ENCODE measurements at places on chromosomes 7 and 10. TPM values are rescaled to one million over a fixed set of nuclear protein-coding genes. Genes with fewer than 3 reads are reported as not detected.

The ANK3 gene
- 7.2 TPM for total RNA-seq

The TRPV5 gene
- total RNA-seq = not detected

The SPDYE11 gene
- total RNA-seq = not detected

The ZNF680 gene
- 12.9 TPM for total RNA-seq

The AKR1C4 gene
- total RNA-seq = not detected

The GNAT3 gene
- not detected for total RNA-seq

The BMPER gene
- total RNA-seq = 5.0 TPM

The SNCG gene
- 7.5 TPM for total RNA-seq

The GFRA1 gene
- total RNA-seq = not detected

The ST8SIA6 gene
- not detected for total RNA-seq

The MICALL2 gene
- total RNA-seq = 16.7 TPM

The LOXL4 gene
- total RNA-seq = 129 TPM

The CAV2 gene
- total RNA-seq = 112 TPM
